ENCODE measurements at places on chromosomes 5 and 9.

GRCh38 chr9:97425973-97426336, 14.1 kb downstream of the TDRD7 start:
- no peak for DNase-seq

DNA sequence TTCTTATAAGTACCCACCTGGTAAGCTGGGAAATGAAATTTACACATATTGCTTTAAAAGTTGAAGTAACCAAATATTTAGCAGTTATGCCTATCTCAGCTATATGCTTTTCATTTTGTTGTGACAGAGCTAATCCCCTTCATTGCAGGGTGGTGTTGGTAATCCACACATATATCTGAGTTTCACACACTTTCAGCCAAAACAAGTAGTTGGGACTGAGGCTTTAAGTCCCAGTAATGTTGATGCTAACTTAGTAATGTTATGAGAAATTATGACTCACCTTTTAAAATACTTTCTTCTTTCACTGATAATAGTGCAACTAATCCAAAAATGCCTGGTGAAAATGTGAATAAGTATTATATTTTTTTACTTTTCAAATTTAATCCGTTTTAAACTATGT, 19.2 kb upstream of the RICTOR start:
- DNase-seq, result no peak

DNA sequence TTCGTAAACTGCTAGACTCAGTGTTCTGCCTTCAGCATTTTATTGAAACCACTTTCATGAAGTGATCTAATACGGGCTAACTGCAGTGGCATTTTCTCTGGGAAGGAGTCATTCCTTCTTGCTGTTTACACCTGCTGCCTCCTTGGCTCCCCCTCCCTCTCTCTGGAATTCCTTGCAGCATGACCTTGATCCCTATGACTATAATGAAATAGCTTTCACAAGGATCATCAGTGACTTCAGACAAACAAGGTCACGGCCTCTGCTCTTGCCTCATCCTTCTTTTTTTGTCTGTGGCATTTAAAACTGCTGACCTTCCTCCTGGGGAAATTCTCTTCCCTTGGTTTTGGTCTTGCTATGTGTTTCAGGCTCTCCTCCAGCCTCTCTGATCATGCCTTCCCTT, 90.2 kb downstream of the ZNF462 start:
- DNase-seq, result no peak

DNA sequence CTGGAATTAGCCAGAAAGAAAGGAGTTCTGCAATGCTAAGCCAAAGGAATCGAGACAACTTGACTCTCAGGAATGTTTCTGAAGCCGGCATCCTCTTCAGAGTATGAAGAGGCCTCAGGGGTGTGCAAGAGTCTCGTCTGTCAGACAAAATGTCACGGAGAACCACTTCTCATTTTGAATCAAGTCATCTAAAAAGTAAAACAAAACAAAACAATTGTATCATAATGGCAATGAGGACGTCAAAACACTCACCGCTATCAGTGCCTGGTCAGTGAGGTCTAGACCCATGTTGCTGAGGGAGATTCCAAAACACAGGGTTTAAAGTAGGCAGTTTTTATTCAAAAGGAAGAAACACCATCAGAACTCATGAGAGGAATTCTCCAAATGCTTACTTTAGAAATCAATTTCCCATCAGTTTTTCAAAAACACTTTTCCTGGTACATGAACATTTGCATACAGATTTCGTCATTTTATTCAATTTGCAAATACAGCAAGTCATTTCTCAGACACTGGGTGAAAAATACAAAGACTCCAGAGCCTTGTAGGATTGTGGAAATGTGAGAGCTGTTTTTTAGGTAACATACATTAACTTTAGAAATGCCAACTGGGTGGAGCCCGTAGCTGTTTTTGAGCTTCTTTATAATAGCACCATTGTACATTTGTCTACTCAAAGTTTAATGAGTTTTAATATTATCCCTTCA, 89.5 kb upstream of the MAP3K1 start:
- DNase-seq, result no peak

DNA sequence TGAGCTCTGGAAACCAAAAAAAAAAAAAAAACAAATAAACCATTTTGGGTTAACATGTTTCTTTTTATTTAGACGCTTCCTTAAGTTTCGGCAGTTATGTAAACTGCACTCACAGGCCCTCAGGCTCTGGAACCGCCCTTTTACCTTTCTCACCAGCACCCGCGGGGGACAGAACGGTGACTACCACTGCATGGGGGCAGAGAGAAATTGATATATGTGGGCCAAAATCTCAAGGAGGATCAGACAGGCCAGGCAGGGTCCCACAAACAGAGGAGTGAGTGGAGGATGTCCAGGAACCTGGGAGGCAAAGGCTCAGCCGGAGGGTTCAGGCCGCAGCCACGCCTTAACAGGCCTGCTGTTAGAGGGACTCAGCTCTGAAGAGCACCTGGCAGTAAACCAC, 54.4 kb downstream of the IRX2 start:
- DNase-seq, result no peak

GRCh38 chr9:27888661-27889295, 315.5 kb upstream of the C9orf72 start:
- DNase-seq, result peak; percentile 11

DNA sequence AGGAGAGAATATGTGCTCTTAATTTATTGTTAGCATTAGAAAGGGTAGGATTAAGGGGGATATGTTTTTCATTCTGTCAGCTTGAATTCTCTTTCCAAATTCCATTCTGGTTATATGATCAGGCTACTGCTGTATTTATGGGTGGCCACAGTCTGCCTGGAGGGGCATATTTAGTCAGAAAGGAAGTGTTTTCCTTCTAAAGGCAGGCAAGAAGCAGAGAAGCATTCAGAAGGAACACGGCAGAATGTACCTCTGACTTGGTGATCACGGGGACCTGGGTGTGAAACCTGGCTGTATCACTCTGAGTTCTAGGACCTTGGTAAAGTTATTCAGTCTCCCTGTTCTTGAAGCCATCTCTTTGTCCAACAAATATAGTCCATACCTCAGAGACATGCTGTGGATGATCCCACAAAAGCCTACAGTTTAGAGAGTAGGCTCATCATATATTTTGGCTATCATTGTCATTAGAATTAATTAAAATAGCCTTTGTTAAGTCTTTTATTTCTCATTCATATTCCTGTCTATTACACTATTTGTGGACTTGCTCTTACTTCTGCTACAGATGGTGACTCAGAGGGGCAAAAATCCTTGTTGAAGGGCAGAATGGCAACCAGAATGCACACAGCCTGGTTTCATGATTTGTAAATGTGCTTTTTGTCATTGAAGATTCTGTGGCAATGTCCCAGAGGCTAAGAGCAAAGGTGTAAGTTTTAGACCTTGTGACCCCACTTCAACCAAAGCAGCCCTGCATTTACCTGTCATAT, 2.7 kb downstream of the TNC start:
- DNase-seq, result no peak

DNA sequence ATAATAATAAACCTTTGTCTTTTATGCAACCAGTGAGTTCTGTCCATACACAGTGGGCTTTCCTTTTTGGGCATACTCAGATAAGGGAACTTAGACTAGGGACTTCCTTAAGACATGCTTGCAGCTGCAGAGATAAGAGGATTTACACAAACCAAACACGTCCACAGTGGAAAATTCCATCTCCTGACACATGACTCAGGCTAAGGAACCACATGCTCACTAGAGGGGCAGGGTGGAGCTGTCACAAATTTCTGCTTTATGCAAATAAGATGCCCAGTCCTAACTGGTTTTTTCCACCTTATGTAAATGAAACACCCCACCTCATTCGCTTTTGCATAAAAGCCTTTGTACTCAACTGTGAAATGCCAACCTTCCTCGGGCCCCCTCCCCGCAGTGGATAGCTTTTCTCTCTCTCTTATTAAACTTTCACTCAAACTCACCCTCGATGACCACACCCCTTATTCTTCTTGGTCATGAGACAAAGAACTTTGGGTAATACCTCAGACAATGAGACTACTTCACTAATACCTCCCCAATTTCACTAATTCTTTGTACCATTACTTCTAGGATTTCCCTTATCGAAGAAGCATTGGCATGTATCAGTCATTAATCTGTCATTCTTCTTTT, 170.3 kb upstream of the FTMT start:
- no peak for DNase-seq

- DNase-seq, result no peak
Measured at GRCh38 chr5:57137401-57137800, 36.5 kb upstream of the GPBP1 start.

DNA sequence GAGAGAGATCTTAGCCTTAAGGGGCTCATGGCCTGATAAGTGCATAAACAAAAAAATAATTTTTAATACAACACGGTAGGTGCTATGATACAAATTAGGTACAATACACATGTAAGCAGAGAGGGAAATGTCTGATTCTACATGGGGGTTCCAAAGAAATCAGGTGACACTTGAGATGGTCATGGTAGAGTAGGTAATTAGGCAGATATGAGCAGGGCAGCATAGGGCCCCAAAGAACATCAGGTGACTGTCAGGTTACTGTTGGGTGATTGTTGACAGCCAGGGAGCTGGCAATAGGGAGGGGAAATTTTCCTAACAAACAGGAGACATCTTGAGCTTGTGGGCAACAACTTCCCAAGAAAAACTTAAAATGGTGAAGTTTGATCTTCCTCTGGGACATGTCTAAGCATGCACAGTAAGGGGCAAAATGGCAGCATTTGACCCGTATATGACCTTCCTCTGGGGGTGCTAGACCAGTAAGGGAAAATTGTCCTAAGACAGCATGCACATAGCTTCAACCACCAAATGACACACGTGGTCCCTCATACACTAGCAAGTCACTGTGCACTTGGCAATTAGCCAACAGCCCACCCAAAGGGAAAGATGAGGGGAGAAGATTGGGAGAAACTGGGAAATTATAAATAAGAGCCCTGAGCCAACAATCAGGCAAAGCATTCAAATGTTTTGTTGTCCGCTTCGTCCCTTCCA, 37.3 kb upstream of the TENT4A start:
- no peak for DNase-seq

GRCh38 chr5:1227667-1228066, 2.5 kb downstream of the SLC6A18 start:
- no peak for DNase-seq

GRCh38 chr5:134851307-134851923, 5.6 kb downstream of the C5orf24 start:
- no peak for DNase-seq

- no peak for DNase-seq
Measured at GRCh38 chr5:31096238-31096865, 97.1 kb upstream of the CDH6 start.

GRCh38 chr9:77585335-77585786, 62.8 kb downstream of the GNA14 start:
- no peak for DNase-seq

- DNase-seq, result no peak
Measured at GRCh38 chr9:123642291-123643278, 286.6 kb downstream of the CRB2 start.

GRCh38 chr9:123871781-123872180, 58.1 kb downstream of the DENND1A start:
- no peak for DNase-seq

- no peak for DNase-seq
Measured at GRCh38 chr5:113266913-113267227, 167.9 kb downstream of the TSSK1B start.

DNA sequence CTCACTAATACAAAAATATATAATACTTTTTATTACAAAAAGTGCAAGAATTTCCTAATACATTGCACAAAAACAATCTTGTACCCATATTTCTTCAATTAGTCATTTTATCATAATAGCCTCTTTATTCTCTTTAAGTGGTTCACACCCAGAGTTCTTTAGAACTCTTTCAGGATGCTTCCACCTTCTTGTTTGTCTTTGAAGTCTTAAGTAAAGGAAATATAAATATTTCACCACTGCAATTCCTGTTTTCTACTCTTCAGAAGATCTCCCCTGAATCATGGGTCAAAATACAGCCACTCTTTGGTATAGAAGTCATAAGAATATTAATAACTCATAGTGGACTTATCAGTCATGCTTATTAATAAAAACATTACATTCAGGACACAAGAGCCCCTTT, 293.0 kb downstream of the ATPSCKMT start:
- DNase-seq, result no peak

DNA sequence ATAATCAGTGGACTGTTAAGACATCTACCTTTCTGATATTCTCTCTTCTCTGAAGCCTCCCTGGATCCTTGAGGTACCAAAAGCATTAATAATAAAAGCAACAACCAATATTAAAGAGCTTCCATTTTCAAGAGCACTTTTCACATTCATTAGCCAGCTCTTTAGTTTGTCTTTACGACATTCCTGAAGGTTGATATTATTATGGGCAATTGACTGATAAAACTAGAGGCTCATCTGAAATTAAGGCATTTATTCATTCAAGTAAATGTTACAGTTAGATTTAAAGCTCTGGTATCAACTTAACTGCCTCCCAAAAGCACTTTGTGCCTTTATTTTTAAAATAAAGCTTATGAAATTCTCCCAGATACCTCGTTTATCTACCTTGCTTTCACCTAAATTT, 199.6 kb downstream of the PLK2 start:
- DNase-seq, result no peak

GRCh38 chr9:91253488-91253887, 108.2 kb downstream of the AUH start:
- no peak for DNase-seq

DNA sequence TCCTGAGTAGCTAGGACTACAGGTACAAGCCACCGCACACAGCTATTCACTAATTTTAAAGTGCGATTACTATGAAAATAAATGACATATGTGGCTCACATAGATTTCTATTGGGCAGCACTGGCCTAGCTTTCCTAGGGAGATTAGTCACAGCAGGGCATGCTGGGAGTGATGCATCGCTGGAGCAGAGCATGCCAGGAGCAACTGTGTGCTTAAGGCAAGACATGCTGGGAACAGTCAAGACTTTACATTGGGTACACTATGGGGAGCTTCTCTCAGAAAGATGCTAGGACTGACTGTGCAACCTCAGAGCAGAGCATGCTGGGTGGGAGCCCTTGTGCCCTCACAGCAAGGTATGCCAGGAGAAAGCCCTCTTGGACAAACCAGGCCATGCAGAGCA, 9.3 kb downstream of the ST6GALNAC6 start:
- DNase-seq, result no peak

DNA sequence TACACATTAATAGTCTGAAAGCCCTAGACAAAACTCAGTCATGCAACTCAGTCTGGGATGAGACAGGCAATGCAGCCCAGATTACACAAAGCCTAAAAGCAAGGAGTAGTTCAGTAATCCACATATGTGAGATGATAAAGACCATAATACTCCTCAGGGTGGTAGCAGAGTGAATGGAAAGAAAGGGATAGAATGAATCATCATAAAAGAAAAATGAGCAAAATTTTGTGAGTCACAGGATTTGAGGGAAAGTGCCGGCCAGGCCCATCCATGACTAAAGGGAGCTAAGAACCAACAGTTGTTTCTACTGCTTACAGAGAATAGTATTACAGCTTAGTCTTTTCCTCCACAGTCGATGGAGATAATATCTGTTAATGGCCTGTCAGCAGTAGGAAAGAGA, 90.0 kb upstream of the POU5F2 start:
- no peak for DNase-seq

- DNase-seq, result no peak
Measured at GRCh38 chr9:8205576-8205975, 406.0 kb upstream of the DMAC1 start.

GRCh38 chr5:150672237-150672883, 11.3 kb downstream of the MYOZ3 start:
- peak; percentile 64 for DNase-seq
